ENCODE measurements at places on chromosomes 4 and X.

DNA sequence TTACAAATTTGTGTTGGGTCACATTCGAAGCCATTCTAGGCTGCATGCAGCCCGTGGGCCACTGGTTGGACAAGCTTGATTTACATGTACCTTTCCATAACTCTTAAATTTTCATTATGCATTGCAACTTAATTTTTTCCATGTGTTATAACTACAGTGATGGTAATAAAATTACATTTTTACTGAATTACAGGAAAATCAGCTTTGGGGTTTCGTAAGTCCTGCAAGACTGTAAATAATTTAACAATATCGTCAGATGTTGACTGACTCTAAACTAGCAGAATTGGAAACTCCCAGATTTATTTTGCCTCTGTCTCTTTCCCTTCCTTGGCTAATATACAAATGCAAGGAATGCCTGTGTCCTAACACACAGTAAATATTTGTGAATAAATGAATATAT lies 88.0 kb upstream of the RAPGEF2 start:
- DNase-seq = no peak

DNA sequence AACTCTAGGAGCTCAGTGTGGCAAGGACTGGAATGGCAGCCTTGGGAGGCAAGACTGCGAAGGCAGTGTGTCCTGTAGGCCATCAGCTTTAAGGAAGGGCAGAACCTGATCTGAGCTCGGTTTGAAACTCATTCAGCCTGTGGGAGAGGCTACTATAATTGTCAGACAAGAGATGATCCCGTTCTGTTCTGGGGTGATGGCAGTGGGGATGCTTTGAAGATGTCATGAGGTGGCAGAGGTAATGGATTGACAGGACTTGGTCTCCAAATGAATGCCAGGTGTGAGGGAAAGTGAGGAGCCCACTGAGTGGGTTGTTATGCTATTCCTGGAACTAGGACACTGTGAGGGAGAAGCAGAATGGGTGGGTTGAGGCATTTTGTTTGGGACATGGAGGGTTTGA lies 144.9 kb downstream of the PJA1 start:
- DNase-seq = no peak

DNA sequence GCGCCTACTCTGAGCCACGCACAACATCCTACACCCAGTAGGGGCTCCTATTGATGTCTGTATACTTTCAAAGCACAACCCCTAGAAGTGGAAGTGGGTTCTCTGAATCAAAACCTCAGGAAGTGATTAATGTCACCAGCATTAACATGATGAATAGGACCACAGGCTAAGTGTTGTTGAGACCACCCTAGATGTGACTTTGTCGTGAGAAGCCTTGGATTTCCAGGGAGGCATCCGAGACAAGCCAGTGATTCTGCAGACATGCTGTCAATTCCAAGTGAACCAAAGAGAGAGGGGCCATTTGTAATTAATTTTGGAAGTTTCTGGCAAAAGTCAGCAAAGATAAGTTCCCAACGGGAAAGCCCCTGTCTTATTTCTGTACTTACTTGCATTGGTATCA lies 493.0 kb downstream of the ZIC3 start:
- no peak for DNase-seq

- DNase-seq = no peak
These were observed 22.9 kb downstream of the ZFYVE28 start for GRCh38 chr4:2395584-2395983.

GRCh38 chr4:42470023-42470422 lies 72.7 kb downstream of the SHISA3 start:
- DNase-seq = no peak

DNA sequence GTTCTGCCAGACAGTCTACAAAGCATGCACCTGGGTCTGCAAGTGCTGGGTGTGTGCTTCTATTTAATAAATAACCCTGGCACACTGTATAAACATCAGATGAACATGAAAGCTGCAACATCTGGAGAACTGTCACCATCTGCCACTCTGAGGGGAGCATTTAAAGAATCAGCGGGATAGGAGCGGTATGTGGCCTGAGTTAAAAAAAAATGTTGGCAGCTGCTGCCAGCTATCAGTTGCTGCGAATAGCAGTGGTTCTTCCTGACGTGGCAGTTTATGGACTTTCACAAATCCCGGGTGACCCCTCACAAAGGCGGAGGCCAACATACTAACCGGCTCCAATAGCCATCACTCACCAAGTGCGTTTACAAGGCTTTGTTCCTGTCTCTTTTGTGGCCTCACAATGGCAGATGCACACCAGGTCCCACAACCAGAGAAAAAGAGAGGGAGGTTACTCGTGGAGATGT lies 95.1 kb downstream of the RASL11B start:
- peak; percentile 34 for DNase-seq

- DNase-seq = no peak
These were observed 268.1 kb downstream of the ANK2 start for GRCh38 chr4:113317523-113317922.

GRCh38 chr4:7398104-7398423 lies 36.7 kb downstream of the PSAPL1 start:
- DNase-seq = peak; percentile 21

DNA sequence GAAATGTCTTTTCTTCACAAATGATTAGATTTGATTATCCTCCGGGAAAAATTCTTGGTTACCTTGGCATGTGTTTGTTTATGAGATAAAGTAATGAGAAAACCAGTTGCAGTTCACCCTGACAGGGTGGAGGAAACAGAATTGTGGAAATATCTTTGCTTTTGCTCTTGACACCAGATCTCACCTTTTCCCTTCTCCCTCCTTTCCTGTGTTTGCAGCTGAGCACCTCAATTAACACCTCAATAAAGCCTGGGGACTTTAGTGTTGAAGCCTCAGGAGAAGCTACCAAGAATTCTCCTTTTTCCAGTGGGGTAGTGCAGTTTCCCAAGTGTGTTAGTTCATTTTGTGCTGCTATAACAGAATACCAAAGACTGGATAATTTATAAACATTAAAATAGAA lies 350.8 kb upstream of the IGFBP7 start:
- no peak for DNase-seq

GRCh38 chr4:10925996-10926395 lies 241.4 kb upstream of the CLNK start:
- DNase-seq = no peak

DNA sequence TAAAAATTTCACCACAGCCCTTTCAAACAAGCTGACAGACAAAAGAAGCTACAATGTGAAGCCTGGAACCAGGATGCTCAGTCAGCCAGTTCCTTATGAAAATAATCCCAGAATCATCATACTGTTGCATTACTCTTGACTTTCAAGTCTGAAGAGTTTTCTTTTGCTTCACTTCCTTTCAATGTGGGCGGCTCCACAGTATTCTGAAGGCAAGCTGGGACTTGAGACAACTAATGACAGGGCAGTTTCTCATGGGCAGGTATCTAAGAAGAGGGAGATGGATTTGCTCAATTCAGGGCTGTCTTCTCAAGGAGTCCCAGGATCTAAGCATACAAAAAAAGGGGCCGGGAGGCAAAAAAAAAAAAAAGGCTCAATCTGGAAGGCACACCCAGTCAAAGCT lies 173.4 kb downstream of the PAPSS1 start:
- no peak for DNase-seq

DNA sequence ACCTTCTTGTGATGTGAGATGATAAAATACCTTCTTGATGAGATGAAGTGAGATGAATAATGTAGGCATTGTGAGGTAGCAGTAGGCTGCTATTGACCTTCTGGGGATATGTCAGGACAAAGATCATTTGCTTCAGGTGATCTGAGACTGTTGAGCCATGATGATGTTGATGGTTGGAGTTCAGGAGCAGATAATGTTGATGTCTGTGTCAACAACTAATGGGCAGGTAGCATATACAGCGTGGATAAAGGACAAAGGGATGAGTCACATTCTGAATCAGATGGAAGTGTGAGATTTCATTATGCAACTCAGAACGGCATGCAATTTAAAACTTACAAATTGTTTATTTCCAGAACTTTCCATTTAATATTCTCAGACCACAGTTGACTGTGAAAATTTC lies 57.3 kb downstream of the RAP1GDS1 start:
- DNase-seq = no peak

GRCh38 chr4:93031431-93032098 lies 727.8 kb downstream of the GRID2 start:
- DNase-seq = no peak

DNA sequence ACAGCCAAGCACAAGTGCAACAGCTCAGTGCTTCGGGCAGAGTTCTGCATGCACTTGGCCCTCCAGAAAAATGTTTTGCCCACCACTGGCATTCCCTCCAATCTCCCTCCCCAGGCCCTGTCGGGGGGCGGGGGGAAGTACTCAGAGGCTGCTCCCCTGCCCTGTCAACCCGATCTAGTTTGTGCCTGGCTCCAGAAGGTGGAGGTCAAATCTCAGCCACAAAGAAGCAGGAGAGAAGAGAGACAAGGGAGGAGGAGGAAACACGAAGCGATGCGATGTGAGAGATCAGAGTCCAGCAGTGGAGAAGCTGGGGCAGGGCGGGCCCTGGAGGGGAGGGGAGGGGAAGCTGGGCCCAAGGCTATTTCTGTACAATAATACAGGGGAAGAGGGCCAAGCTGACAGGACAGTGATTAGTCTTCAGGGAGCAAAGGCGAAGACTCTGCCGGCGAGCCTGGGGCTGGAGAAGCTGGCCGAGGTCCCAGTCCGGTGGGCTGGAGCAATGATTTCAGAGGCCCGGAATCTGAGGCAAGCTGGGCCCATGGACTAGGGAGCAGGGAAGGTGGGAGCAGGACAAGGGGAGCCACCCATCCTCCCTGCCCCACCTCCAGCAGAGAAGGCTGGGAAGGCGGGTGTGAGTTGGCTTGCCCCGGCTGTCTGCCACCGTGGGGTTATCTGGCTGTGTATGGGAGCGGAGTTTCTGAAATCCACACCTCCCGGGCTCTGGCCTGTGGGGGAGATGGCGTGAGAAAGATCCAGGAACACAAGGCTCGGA lies 167.1 kb downstream of the EFNB1 start:
- DNase-seq = peak; percentile 55

GRCh38 chr4:98672583-98673287 lies 14.3 kb upstream of the TSPAN5 start:
- DNase-seq = peak; percentile 15

Measured in EH (cell line).